Kidney epithelial cell (primary cell): ENCODE measurements at places on chromosomes 12 and 14. TPM values are rescaled to one million over a fixed set of nuclear protein-coding genes. Genes with fewer than 3 reads are reported as not detected.

The CD163 gene
- total RNA-seq: 0.25 and 3.1 TPM in 2 replicates

The CLEC1B gene
- total RNA-seq: not detected in 2 replicates

The OR4L1 gene
- total RNA-seq: not detected in 2 replicates

The GON7 gene
- 13.5 and 14.9 TPM in 2 replicates for total RNA-seq

The PPP1R36 gene
- total RNA-seq: 0.75 and 1.2 TPM in 2 replicates

The TCTN1 gene
- 16.5 and 27.7 TPM in 2 replicates for total RNA-seq

The PLEKHD1 gene
- total RNA-seq: 0.41 and 0.84 TPM in 2 replicates

The LRRK2 gene
- 0.63 and 0.75 TPM in 2 replicates for total RNA-seq

The ACOT6 gene
- total RNA-seq: not detected in 2 replicates

The SALL2 gene
- total RNA-seq: 14.2 and 17.1 TPM in 2 replicates

The MYF5 gene
- total RNA-seq: not detected in 2 replicates

The CCDC177 gene
- total RNA-seq: under 0.01 and 0.13 TPM in 2 replicates

The SLC6A13 gene
- not detected in 2 replicates for total RNA-seq

The MMP19 gene
- total RNA-seq: 0.07 and 0.08 TPM in 2 replicates

The FAM222A gene
- total RNA-seq: 0.58 and 1.1 TPM in 2 replicates

The SYNDIG1L gene
- total RNA-seq: not detected in 2 replicates

The ACRBP gene
- 0.75 and 0.89 TPM in 2 replicates for total RNA-seq

The PAPLN gene
- 23.3 and 31.9 TPM in 2 replicates for total RNA-seq

The OR6C76 gene
- total RNA-seq: not detected in 2 replicates

The KRT74 gene
- not detected in 2 replicates for total RNA-seq

The DIABLO gene
- 85.7 and 100 TPM in 2 replicates for total RNA-seq

The DBX2 gene
- not detected in 2 replicates for total RNA-seq

The KLRD1 gene
- under 0.01 and 1.5 TPM in 2 replicates for total RNA-seq

The C12orf54 gene
- not detected in 2 replicates for total RNA-seq

The PCED1B gene
- 4.8 and 8.4 TPM in 2 replicates for total RNA-seq

The COQ10A gene
- total RNA-seq: 13.7 and 14.6 TPM in 2 replicates

The SLC8B1 gene
- 40.2 and 41.1 TPM in 2 replicates for total RNA-seq

The DEPDC4 gene
- 0.14 and 1.0 TPM in 2 replicates for total RNA-seq

The ADSS1 gene
- 3.4 and 10.3 TPM in 2 replicates for total RNA-seq

The SLC35F4 gene
- not detected in 2 replicates for total RNA-seq

The TAS2R7 gene
- total RNA-seq: not detected in 2 replicates

The KRT81 gene
- total RNA-seq: 239 and 244 TPM in 2 replicates

The CRIP2 gene
- total RNA-seq: 101 and 128 TPM in 2 replicates

The SDR9C7 gene
- total RNA-seq: not detected in 2 replicates

The INSM2 gene
- not detected in 2 replicates for total RNA-seq

The NDUFB1 gene
- total RNA-seq: 234 and 305 TPM in 2 replicates

The FOXN4 gene
- not detected in 2 replicates for total RNA-seq

The RITA1 gene
- total RNA-seq: 33.6 and 36.0 TPM in 2 replicates

The RPGRIP1 gene
- total RNA-seq: not detected in 2 replicates

The TMEM179 gene
- total RNA-seq: not detected in 2 replicates

The CD163L1 gene
- total RNA-seq: 0.08 and 4.2 TPM in 2 replicates

The ZC2HC1C gene
- total RNA-seq: 4.0 and 9.2 TPM in 2 replicates

The SLC41A2 gene
- total RNA-seq: 26.3 and 50.0 TPM in 2 replicates

The PRH2 gene
- total RNA-seq: not detected in 2 replicates

The KLRC3 gene
- not detected in 2 replicates for total RNA-seq

The C12orf50 gene
- total RNA-seq: not detected in 2 replicates
